ENCODE measurements at places on chromosomes 5 and 9. TPM values are rescaled to one million over a fixed set of nuclear protein-coding genes. Genes with fewer than 3 reads are reported as not detected.

- no peaks in the 10 kb centered on the region for H3K36me3 ChIP-seq
- no peaks in the 10 kb centered on the region for H3K27me3 ChIP-seq
- no peaks in the 10 kb centered on the region for H3K4me1 ChIP-seq
Measured at GRCh38 chr9:11973011-11973410, 720.2 kb upstream of the TYRP1 start.

GRCh38 chr5:133773247-133774202, 161.2 kb upstream of the FSTL4 start:
- no peak overlapping the region for H3K4me3 ChIP-seq
- DNase-seq: no peak

GRCh38 chr5:174239718-174240117, 194.2 kb downstream of the NSG2 start:
- no peaks in the 10 kb centered on the region for H3K27me3 ChIP-seq
- no peaks in the 10 kb centered on the region for H3K36me3 ChIP-seq
- H3K27ac ChIP-seq: no peak overlapping the region
- no peak overlapping the region for H3K4me3 ChIP-seq
- no peaks in the 10 kb centered on the region for H3K4me1 ChIP-seq

The NPDC1 gene
- not detected for total RNA-seq

DNA sequence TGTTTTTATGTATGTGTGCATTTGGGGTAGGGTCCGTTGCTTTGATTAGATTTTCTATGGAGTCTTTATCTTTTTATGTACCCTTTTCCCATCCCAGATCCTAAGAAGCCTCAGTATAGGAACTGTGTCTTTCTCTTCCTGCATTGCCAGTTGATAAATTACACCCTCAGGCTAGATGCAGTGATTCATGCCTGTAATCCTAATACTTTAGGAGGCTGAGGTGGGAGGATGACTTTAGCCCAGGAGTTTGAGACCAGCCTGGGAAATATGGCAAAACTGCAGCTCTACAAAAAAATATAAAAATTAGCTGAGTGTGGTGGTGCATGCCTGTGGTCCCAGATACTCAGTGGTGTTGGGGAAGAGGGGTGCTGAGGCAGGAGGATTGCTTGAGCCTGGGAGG, 40.2 kb downstream of the NLN start:
- DNase-seq: no peak
- peaks cover 13% of the 10 kb centered on the region for H3K4me1 ChIP-seq
- no peak overlapping the region for H3K4me3 ChIP-seq
- H3K27me3 ChIP-seq: no peaks in the 10 kb centered on the region
- peaks cover 43% of the 10 kb centered on the region for H3K36me3 ChIP-seq

The COMMD10 gene
- total RNA-seq: 112 TPM

DNA sequence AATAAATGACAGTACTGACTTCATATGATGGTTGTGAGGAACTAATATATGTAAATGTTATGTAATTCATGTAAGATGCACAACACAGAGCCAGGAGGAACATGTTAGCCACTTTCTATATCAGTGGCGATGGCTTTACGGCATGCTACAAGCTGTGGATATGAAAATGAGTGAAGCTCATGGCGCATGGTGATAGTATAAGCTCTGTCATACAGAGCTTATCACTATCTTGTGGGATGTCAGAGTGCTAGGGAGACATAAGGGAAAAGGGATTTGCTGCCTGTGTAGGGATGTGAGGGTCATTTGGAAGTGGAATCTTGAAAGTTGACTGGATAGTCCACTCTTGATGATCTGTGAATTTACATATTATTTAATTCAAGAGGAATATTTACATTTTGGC, 13.6 kb downstream of the CPEB4 start:
- no peak for DNase-seq
- H3K27ac ChIP-seq: no peak overlapping the region
- no peak overlapping the region for H3K4me3 ChIP-seq
- peaks cover 18% of the 10 kb centered on the region for H3K4me1 ChIP-seq

DNA sequence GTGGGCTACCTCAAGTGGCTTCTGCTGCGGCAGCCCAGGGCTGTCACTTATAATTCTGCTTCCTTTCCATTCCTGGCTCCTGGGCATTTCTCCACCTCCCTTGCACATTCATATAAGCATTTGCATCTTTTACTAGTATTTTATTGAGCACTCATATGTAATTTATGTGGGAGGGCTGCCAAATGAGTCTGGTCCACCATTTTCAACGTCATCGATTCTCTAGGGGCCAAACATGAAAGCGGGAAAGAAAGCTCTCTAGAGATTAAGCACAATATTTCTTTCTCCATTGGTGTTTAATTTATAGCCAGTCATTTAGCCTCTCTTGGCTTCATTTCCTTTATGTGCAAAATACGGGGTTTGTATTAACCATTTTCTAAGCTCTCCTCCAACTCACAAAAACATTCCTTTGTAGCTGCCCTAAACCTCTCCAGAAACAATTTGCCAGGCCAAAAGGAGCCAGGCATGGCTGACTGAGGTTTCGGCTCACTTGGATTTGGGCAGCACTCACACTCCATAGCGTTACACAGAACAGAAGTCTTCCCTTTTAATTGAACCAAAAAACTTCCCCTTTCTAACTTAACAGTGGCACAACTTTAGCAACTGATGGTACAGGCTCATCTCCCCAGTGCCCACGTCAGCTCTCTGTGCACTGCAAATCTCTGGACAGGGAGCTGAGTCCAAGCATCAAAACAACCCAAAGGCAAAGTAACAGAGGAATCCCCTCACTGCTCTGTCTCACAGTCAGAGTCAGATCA, 183.5 kb downstream of the ROR2 start:
- peaks cover 5% of the 10 kb centered on the region for H3K4me1 ChIP-seq
- no peak for DNase-seq
- no peaks in the 10 kb centered on the region for H3K27me3 ChIP-seq
- no peak overlapping the region for H3K4me3 ChIP-seq
- no peaks in the 10 kb centered on the region for H3K36me3 ChIP-seq

DNA sequence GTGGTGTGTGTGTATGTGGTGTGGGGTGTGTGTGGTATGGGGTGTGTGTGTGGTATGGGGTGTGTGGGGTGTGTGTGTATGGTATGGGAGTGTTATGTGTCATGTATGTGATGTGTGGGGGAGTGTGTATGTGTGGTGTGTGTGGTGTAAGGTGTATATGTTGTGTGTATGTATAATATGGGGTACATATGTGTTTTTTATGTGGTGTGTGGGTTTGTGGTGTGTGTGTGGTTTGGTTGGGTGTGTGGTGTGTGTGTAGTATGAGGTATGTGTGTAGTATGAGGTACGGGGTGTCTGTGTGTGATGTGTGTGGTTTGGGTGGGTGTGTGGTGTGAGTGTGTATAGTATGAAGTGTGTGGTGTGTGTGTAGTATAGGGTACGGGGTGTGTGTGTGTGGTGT, 11.4 kb downstream of the ECSCR start:
- H3K4me3 ChIP-seq: no peak overlapping the region
- peaks cover 7% of the 10 kb centered on the region for H3K4me1 ChIP-seq
- H3K27ac ChIP-seq: no peak overlapping the region
- H3K36me3 ChIP-seq: no peaks in the 10 kb centered on the region
- no peak for DNase-seq

DNA sequence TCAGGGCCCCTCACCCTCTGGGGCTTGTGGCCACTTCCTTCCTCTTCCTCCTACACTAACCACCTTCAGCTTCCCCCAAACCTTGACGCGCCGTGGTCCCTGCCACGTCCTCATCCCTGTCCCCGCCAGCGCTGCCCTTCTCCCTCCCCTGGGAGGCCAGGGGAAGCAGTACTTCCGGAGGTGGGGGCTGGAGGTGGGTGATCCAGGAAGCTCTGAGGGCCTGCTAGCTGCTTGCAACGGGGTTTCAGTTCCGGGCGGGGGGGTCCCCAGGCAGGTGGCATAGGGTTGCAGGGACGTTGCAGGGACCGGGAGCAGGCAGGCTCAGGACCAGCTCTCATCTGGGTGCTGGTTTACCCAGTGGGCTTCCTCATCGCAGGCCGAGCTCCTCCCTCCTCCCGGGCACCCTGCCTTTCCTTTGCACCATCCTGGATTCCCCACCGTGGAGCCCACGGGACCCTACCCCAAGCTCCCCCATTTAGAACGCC, 70.0 kb downstream of the RXRA start:
- H3K4me1 ChIP-seq: peaks cover 9% of the 10 kb centered on the region
- no peak for DNase-seq
- H3K27me3 ChIP-seq: no peaks in the 10 kb centered on the region
- H3K27ac ChIP-seq: no peak overlapping the region
- H3K4me3 ChIP-seq: no peak overlapping the region

DNA sequence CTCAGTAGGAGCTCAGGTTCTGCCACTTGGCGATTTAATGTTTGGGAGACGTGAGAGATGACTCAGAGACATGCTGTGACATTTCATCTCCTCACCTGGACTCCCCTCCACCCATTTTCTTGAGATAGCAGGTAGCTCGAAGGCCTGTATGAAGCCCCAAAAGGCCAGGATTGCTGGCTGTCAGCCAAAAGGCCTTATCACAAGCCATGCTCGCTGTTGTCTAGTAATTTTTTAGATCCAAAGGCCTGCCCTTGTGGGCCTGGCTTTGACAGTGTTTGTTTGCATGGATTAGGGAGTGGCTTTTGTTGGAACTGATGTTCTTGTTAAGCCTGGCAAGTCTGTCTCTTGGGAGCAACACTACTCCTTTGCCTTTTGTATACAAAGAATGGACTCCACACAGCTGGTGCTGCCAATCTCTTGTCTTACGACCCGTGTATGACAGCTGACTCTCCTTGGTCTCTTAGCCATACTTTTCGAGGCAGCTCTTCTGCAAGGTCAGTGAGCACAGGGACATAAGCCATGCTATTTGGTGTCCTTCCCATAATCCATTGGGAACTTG, 22.7 kb downstream of the CAVIN4 start:
- peaks cover 5% of the 10 kb centered on the region for H3K4me1 ChIP-seq
- H3K4me3 ChIP-seq: no peak overlapping the region
- H3K36me3 ChIP-seq: no peaks in the 10 kb centered on the region
- no peaks in the 10 kb centered on the region for H3K27me3 ChIP-seq
- no peak for DNase-seq

The SLC27A6 gene
- total RNA-seq: 3.2 TPM

GRCh38 chr9:110919050-110919435, 119.2 kb downstream of the LPAR1 start:
- 0 out of 2 replicates have a peak, but pooled peaks cover 3% of the 10 kb centered on the region for H3K36me3 ChIP-seq
- no peak for DNase-seq
- H3K27ac ChIP-seq: peak overlapping the region; percentile 84
- H3K27me3 ChIP-seq: no peaks in the 10 kb centered on the region
- no peak overlapping the region for H3K4me3 ChIP-seq

- peaks cover 39% of the 10 kb centered on the region for H3K27me3 ChIP-seq
- H3K4me1 ChIP-seq: no peaks in the 10 kb centered on the region
- H3K4me3 ChIP-seq: peak overlapping the region; percentile 41
- H3K27ac ChIP-seq: no peak overlapping the region
- peak; percentile 7 for DNase-seq
- H3K36me3 ChIP-seq: no peaks in the 10 kb centered on the region
Measured at GRCh38 chr9:126722252-126722921, 82.5 kb upstream of the ZBTB43 start.

The TAF11L10 gene
- not detected for total RNA-seq

The KLHL9 gene
- 16.5 TPM for total RNA-seq

The CATSPER3 gene
- 0.08 TPM for total RNA-seq

DNA sequence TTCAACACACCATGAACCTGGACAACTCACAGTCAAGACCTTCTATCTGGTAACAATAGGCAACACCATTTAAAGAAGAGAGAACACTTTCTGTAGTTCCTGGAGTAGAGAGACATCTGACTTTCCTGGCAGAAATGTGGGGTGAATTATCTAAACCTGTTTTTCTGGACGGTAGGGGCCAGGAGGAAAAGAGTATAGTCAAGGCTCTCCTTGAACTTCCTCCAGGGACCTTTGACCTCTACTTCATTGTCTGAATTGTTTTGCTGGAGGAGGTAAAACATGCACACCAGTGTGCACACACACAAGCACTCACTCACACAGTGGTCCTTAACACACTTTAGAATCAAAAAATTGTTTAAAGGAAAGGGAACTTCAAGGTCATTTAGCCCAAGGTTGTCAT, 13.2 kb downstream of the S100Z start:
- no peaks in the 10 kb centered on the region for H3K27me3 ChIP-seq
- H3K36me3 ChIP-seq: no peaks in the 10 kb centered on the region
- peaks cover 22% of the 10 kb centered on the region for H3K4me1 ChIP-seq
- no peak overlapping the region for H3K4me3 ChIP-seq
- DNase-seq: no peak

The ARL14EPL gene
- not detected for total RNA-seq

DNA sequence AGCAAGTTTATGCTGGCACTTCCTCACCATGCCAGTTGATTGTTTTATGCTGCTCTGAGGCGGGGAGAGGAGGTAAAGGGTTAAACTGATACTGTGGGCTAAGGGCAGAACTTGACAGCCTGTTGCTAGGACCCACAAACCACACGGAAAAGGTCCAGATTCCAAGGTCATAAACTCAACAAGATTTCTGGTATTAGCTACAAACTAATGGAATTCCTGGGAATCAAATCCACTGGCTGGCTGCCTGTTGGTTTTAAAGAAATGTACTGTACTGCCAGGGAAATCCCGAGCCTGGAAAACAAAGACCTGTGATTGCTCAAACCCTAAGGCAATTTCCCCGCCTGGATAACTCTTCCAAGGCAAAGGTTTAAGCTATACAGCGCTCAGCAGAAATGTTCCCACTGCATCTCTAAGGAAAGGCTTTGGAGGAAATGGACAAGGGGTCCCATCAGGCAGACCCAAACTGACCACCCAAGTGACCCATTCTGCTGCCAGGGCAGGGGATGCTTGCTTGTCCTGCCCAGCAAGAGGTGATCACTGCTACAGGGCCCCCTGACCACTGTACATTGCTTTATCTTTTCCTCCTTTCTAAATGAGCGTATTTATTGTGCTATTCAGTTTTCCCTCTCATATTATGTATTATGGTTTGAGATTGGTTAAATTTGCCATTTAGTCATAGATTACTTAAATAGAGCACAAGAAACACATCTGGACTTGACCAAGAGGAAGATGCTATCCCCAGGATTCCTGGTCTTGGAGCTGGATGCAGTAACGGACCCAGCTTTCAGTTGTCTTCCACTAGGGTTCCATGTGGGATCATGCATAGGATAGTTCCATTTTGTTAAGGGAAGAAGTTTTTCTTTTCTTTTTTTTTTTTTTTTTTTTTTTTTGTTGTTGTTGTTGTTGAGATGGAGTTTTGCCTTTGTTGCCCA, 124.3 kb downstream of the SUSD1 start:
- no peaks in the 10 kb centered on the region for H3K27me3 ChIP-seq
- peaks cover 27% of the 10 kb centered on the region for H3K36me3 ChIP-seq
- peak; percentile 88 for DNase-seq
- H3K4me1 ChIP-seq: peaks cover 55% of the 10 kb centered on the region

The RNF183 gene
- total RNA-seq: not detected

DNA sequence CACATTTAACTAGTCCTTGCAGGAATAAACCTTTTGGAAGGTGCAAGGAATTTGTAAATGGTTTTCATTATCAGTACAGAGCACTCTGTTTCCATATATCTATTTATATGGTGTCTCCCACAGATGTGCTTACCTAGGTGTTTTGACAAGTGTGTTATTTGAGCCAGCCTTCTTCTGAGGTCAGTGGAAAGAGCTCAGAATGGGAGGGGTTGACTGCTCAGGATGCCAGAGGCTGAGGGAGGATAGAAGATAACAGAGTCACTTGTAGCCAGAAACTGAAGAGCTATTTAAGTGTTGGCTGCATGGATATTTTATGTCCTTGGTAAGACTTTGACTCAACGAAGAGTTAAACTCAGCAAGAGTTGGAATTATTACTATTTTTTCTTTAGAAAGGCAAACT, 5.0 kb downstream of the CMYA5 start:
- no peaks in the 10 kb centered on the region for H3K27me3 ChIP-seq
- no peak overlapping the region for H3K27ac ChIP-seq
- H3K4me3 ChIP-seq: no peak overlapping the region
- H3K36me3 ChIP-seq: no peaks in the 10 kb centered on the region
- no peaks in the 10 kb centered on the region for H3K4me1 ChIP-seq

The VCAN gene
- total RNA-seq: 46.0 TPM

Measured in SJSA1 (cell line).